GM04504 (cell line): ENCODE measurements at places on chromosomes 16 and 17.

- DNase-seq = no peak
Observed at GRCh38 chr16:85707528-85708095, 18.9 kb upstream of the GINS2 start.

DNA sequence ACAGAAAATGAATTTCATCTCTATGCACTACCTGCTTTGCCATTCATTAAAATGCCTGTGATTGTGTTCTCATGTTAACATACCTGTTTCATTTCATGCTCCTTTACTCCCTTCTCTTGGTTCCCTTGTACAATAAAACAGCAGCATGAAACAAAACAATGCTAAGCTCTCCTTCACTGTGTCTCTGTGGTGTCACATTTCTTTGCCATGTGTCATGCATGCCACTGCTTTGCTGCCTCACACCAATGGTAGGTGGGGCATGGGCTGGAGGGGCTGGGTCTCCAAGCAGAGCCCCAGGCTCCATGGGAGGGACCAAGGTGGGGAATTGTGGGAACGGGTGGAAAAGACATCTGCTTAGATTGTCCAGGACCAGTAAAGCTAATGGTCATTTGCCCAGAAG lies 83.6 kb downstream of the RGS9 start:
- DNase-seq = no peak

DNA sequence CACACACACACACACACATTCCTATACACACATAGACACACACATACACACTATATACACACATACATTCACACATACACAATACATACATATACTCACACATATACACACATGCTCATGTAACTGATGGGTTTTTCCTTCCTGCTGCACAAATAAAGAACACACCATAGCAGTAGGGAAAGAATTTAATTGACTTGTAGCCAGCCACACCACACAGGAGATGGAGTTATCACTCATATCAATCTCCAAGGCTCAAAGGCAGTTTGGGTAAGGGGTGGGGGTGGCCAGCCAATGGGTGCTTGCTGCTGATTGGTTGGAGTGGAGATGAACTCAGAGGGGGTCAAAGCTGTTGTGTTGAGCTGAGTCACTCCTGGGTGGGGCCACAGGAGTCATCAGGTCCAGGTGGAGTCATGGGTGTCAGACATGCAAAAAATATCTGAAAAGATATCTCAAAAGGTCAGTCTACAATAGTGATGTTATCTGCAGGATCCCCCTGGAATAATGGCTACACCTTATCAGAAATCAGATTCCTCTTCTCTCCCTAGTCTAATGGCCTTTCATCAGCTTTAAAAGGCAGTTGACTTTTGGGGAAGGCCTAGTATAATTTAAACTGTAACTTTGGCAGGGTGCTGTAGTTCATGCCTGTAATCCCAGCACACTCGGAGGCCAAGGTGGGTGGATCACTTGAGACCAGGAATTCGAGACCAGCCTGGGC lies 46.1 kb downstream of the WSB1 start:
- DNase-seq = no peak

DNA sequence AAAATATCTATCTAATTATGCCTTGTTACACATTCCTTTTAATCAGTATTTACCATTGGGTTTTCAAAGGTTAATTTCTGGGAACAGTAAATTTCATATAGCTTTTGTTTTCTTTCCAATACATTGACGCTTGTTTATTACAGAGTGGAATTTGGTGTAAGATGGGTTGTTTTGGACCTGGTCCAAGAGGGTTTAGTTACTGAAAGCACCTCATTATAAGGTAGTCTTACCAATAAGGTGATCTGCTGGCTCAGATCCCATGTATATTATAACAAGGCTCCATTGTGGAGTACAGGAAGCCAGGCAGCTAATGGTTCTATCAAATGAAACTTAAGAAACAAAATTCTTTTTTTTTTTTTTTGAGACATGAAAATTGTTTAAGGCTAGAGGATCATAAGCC lies 87.3 kb upstream of the NACA2 start:
- DNase-seq = no peak

GRCh38 chr16:57092786-57093411 lies 516 bp downstream of the CPNE2 start:
- no peak for DNase-seq

DNA sequence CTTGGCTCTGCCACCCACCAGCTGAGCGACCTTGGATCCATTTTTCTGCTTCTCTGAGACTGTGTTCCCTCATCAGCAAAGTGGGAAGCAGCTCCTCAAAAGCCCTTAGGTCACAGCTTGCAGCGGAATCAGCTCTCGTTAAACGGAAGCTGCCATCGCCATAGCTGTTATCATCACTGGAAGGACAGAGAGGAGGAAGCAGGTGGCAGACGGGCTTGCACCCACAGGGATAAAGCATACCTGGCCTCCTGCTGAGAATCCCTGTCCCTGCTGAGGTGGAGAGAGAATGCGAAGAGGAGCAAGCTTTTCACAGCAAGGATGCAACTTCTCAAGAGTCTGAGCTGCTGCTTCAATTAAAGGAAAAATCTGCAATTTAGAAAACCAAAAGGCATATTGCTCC lies 106.6 kb downstream of the CLEC16A start:
- DNase-seq = no peak

GRCh38 chr17:81049973-81050551 lies 15.1 kb downstream of the BAIAP2 start:
- DNase-seq = no peak

- DNase-seq = no peak
Observed at GRCh38 chr16:84761448-84762368, 58.1 kb upstream of the CRISPLD2 start.

- no peak for DNase-seq
Observed at GRCh38 chr17:73689596-73690275, 45.5 kb upstream of the SDK2 start.

GRCh38 chr16:58022601-58023371 lies 2.8 kb upstream of the MMP15 start:
- DNase-seq = no peak

- no peak for DNase-seq
Observed at GRCh38 chr16:81612351-81613163, 166.5 kb upstream of the PLCG2 start.

DNA sequence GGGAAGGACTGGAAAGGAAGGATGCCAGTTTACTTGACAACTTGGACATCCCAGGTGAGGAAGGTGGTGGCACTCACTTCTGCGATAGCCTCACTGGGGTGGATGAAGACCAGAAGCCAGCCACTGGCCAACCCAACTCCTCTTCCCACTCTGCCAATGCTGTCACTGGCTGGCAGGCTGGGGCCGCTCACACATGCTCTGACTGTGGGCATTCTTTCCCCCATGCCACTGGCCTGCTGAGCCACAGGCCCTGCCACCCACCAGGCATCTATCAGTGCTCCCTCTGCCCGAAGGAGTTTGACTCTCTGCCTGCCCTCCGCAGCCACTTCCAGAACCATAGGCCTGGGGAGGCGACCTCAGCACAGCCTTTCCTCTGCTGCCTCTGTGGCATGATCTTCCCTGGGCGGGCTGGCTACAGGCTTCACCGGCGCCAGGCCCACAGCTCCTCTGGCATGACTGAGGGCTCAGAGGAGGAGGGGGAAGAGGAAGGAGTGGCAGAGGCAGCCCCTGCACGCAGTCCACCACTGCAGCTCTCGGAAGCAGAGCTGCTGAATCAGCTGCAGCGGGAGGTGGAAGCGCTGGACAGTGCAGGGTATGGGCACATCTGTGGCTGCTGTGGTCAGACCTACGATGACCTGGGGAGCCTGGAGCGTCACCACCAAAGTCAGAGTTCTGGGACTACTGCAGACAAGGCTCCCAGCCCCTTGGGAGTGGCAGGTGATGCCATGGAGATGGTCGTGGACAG lies 4.5 kb downstream of the ZNF646 start:
- no peak for DNase-seq

- DNase-seq = no peak
Observed at GRCh38 chr17:43667947-43668348, 6.2 kb upstream of the MEOX1 start.

DNA sequence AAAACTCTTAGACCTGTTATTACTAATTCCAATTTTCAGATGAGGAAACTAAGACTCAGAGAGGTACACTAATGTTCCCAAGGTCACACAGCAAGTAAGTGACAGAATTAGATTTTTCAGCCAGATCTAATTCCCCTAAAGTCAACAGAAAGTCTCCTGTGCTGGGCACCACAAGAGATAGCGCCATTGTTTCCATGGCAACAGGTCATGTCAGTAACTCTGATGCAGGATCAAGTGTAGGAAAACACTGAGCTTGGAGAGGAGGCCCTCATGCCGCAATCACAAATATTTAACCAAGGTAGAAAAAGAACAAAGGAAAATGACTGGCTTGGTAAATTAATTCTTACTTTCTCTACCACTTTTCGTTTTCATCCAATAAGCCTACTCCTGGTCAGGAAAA lies 166.0 kb upstream of the CDH13 start:
- DNase-seq = no peak

GRCh38 chr17:66260688-66261087 lies 31.5 kb upstream of the APOH start:
- DNase-seq = no peak

DNA sequence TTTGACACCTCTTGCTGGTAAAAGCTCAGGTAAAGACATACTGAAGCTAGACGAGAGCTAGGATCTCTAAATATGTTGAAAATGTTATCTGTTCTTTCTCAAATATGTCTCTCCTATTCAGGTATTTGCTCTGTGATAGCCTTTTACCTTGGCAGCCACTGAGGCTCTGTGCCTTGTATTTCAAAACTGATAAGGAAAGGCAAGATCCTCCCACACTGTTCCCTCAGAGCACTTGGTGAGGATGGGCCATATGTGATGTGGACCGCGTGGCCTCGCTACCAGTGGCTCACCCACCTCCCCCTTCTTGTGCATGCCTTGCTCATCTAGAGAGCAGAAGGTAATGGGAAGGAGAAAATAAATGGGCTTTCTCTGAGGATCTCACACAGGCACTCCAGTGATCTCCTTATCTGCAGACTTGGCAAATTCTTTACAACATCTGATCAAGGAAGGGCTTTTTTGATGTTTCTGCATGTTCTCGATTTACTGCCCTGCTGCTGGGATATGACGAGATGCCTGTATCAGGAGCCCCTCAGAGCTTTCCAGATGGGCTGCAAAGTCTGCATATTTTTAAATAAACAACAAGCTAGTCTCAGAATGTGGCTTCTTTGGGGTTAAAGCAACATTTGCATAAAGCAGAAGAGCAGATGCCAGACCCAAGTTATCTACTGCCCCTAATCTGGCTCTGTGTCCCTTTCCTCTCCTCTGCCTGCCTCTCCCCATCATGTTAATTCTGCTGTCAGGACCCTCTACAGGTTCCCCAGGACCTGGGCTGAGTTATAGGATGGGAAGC lies 16.9 kb downstream of the HOXB1 start:
- no peak for DNase-seq

GRCh38 chr16:55372792-55373488 lies 48.9 kb downstream of the IRX6 start:
- DNase-seq = no peak

GRCh38 chr16:1146409-1146808 lies 6.5 kb upstream of the CACNA1H start:
- no peak for DNase-seq

GRCh38 chr17:82823004-82823403 lies 16.8 kb downstream of the ZNF750 start:
- no peak for DNase-seq

DNA sequence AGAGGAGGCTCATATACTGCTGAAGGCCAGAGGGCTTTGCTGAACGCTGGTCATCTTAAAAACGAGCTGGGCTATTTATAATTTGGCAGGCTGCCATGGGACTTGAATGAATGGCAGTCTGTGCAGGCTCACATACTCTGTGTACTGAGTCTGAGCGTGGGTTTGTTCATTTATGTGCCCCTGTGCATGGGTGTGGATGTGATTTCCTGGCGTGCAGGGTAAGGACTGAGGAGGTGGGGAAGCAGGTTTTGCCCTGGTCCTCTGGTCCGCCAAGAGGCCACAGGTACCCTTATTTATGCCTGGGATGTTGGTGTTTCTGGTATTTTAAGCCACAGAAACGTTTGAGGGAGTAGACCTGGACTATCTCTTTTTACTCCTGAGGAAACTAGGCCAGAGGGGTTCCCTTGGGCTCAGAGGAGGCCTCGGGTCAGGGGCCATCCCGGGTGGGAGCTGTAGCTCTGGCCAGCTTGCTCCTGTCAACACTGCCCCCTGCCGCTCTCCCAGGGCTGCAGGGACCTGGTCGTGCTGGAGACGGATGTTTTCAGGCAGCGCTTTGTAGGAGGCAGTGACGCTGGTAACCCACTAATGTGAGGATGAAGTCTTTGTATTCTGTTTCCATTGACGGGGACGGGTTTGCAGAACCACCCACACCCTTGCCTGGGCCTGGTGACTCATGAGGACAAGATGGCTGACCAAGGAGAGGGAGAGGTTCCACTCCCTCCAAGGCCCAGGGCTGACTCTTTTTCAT lies 184.4 kb downstream of the MSI2 start:
- DNase-seq = no peak

GRCh38 chr17:39737760-39738567 lies at the start of gene GRB7:
Gene GRB7, plus strand, starts transcription at chr17:39737938. Its CDS starts 4,364 bp downstream, at chr17:39742302.
- no peak for DNase-seq

DNA sequence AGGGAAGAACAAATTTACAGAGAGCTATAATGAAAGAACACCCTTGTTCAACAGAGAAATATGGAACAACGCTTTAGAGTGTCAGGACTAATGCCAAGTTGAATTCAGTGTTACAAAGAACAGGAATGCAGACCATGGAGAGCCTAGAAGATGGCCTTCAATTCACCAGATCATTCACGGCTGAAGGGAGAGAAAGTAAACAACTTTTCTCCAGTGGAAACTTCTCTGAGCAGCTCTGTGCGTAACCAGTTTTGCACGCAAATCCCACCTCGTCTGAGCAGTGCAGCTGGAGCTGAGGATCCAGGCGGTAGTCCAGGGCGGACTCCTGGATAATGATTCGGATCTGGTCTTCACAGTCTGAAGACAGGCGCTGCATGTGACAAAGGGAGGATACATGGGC lies 40.5 kb upstream of the CLEC18B start:
- DNase-seq = no peak

GRCh38 chr17:7858522-7858810 lies 663 bp downstream of the CYB5D1 start:
- peak; percentile 22 for DNase-seq

- DNase-seq = no peak
Observed at GRCh38 chr16:23406546-23407240, 46.3 kb downstream of the COG7 start.

DNA sequence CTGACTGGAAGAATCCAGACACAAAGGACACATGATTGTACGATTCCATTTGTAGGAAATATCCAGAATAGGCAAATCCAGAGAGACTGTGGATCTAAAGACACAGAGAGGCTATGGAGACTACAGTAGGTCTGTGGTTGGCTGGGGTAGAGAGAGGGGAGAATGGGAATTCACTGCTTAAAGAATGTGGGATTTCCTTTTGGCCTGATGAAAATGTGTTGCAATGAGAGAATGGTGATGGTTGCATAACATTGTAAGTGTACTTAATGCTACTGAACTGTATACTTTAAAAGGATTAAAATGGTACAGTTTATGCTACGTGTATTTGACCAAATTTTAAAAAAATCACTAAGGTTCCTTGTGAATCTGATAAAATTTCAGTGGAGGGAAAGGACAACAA lies 62.1 kb downstream of the GPRC5B start:
- DNase-seq = no peak

DNA sequence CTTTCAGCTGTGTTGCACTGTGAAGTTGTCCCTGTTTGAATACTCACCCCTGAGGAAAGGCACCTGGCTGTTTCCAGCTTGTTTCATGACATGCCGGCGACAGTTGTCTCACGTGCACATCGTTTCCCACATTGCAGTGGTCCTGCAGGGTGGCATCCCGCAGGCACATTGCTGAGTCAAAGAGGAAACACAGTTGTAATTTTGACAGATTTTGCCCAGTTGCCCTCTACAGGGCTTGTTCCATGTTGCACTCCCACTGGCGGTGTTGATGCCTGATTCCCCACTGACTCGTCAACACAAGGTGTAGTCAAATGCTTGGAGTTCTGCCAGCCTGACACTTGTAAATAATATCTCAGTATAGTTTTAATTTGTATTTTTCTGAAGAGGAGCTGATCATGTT lies 23.8 kb downstream of the EPN2 start:
- DNase-seq = no peak
